ENCODE measurements at places on chromosomes 16 and 17.

DNA sequence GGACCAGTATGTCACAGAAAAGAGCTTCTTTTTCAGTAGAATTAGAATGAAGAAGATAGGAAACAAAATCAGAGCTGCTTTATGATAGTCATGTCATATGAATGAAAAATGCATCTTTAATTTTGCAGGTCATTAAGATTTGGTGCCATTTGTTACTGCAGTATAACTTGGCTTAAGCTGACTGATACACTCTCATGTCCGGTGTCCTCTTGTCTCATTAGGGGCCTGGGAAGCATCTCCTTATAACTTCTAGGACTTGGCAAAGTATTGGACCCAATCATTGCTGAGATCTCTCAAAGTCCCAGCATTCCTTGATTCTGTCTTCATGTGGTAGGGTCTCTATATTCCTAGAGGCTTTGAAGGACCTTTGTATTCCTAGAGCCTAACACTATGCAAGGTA is 559.4 kb downstream of the TOX3 start:
- no peak for DNase-seq

DNA sequence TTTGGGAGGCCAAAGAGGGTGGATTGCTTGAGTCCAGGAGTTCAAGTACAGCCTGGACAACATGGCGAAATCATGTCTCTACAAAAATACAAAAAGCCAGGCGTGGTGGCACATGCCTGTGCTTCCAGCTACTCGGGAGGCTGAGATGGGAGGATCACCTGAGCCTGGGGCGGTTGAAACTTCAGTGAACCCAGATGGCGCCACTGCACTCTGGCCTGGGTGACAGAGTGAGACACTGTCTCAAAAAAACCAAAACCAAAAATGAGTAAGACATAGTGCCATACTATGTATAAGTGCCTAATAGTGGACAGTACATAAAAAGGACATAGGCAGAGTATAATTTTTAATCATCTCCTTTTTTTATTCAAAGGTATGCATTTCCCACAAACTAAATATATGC is 4.0 kb downstream of the CTC1 start:
- peak; percentile 46 for DNase-seq

DNA sequence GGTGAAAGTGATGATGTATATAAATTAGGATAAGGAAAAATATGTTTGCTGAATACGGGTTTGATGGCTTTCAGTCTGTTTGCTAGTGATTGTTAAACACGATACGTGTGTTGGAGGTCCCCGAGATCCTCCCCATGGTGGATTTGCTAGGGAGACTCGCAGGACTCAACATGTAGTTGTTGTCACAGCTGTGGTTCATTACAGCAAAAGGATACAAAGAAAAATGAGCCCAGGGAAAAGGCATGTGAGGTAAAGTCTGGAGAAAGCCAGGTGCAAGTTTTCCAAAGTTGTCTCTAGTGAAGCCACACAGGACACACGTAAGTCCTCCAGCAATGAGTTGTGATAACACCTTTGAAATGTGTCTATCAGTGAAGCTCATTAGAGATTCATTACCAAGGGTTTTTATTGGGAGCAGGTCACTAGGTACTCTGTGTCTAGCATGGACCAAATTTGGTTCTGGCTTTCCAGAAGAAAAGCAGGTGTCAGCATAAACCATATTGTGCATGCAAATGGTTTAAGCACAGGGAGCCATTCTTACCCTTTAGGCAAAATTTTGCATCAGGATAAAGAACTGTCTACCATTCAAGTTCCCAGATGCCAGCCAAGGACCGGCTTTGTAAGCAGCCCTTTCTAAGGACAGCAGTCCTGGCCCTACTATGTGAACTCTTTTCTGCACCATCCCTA is 215.2 kb upstream of the WSCD1 start:
- DNase-seq: no peak

DNA sequence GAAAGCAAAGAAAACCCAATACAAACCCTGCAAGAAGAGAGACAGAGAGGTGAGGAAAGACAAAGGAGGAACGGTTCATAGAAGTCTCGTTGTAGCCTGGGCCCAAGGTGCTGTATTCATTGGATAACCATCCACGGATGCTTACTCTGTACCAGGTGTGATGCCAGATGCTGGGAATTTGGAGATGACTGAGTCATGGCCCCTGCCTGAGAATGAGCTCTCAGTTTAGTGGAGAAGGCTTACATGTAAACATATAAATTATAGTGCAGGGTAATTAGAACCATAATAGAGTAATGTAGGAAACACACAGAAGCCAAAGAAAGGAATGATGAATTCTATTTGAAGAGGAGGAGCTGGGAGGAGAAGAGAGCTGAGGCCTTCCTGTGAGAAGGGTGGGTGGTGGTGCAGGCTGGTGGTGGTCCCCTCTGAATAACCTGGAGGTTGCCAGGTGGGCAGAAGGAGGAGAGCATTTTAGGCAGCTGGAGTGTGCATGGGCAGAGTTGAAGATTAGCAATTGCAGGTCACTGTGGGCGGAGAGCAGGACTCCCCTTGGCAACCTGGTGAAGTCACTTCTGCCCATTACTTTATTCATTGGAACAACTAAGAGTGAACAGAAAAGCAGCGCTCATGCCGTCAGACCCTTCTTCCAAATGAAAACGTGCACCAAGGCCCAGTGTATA is 7.7 kb upstream of the ZG16 start:
- no peak for DNase-seq

GRCh38 chr17:77419095-77419494 is 278.3 kb downstream of the SEC14L1 start:
- DNase-seq: no peak

DNA sequence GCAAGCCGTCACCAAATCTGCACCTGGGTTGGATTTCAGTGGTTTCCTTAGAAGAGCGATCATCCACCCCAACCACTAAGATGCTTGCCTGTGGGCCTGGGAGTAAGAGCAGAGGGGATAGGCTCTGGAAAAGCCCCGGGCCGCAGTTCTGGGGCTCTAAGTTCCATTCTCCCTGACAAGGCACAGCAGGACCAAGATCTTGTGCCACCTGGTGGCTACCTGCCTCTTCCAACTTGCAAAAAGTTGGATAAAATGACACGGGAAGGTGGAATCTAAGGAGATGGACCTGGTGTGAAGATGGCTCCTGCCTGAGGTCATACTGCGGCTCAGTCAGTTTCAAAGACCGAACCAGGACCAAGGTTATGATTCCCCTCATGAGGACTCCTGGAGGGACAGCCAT is 42.3 kb downstream of the ABCC12 start:
- DNase-seq: no peak

GRCh38 chr17:66214884-66215528 is 14.2 kb downstream of the APOH start:
- no peak for DNase-seq

All from common myeloid progenitor, CD34-positive (primary cell).